ENCODE measurements at places on chromosomes 11 and 22. TPM values are rescaled to one million over a fixed set of nuclear protein-coding genes. Genes with fewer than 3 reads are reported as not detected.

PDE2A gene
- total RNA-seq: 42.0 TPM

MYO18B gene
- 0.41 TPM for total RNA-seq

PRDM11 gene
- 22.5 TPM for total RNA-seq

TH gene
- total RNA-seq: not detected

CADM1 gene
- total RNA-seq: 33.5 TPM

Measured in kidney (tissue), 22 donors.